ENCODE measurements at places on chromosomes 1 and 21.
A peak's percentile ranks its signal among the peaks of the same experiment; 100 is the strongest.

DNA sequence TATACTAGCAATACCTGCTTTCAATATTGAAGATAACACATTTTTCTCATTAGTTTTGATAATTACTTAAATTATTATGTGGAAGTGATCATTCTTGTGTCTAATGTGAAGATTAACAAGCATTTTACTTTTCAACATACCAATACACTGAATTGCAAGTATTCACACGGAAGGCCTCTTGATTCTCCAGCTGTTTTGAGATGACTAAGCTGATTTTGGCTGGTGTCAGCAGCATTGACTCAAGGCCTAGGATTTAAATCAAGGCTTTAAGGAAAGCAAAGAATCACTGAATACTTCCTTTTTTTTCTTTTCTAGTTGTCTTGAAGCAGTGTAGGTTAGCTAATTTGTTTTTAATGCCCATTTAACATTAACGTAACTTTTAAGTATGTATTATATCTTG, 373.7 kb downstream of the SRGAP2C start:
- no peak for DNase-seq

DNA sequence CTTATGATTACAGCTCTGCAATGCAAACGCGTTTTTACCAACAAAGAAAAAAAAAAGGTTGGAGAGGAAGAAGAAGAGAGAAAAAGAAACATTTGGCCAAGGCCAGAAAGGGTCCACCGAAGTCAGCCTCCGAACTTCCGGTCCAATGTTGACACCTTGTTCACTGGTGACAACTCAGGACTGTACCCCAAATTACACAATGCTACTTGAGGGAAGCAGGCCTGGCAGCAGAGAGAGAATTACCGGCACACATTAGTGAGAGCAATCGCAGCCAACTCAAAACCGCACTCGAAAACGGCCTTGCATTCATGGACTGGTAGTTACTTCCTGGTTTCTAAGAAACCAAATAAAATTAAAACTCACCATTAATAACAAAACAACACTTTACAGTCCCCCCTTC, 652.5 kb downstream of the KIF26B start:
- DNase-seq, result no peak

DNA sequence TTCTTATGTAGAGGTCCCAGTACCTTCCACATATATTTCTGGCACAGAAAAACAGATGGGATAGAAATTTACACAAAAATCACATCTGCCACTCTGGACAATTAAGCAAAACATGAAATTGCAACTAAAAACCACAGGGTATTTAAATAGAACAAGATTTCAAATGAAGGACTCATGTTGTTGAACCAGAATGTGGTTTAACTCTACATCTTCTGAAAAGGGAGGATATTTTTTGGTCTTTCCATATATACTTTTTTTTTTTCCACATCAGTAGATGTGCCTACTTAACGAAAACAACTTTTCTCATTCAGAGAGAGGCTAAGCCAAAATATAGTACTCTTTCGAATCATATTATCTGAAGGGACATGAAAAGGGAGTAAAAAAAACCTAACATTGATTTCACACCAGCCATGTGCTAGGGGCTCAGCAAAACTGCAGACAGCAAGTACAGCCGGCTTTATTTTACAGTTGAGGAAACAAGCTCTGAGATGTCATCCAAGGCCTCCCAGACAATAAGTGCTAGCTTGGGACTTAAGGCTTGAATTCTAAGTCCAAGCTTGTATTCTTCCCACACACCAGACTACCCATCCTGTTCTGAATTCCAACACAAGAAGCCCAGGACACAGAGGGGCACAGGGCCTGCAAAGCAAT, 208.9 kb downstream of the PBX1 start:
- DNase-seq, result no peak

GRCh38 chr1:206634365-206635079, 814 bp upstream of the DYRK3 start:
- peak; percentile 60 for DNase-seq

- DNase-seq, result no peak
These were observed 58.4 kb downstream of the PLXNA2 start for GRCh38 chr1:208185801-208186231.

- DNase-seq, result no peak
These were observed 197.6 kb upstream of the ADAMTS5 start for GRCh38 chr21:27164208-27165177.

GRCh38 chr1:7335224-7335879, 435.7 kb upstream of the VAMP3 start:
- DNase-seq, result no peak

DNA sequence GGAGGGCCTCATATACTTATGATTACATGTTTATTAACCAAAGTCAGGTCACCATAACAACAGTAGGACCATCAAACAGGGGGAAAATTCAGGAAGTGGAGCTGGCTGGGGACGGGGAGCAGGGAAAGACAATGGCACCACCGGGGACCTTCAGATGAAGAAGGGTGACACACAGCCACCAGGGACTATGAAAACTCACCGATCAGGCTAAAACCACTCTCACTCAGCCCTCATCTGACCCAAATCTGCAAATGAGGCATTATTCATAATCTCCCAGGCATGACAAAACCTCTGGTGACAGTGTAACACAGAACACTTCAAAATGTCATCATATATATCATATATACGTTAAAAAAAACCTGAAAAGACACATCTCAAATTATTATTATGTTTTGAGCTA, 11.2 kb downstream of the MKNK1 start:
- DNase-seq, result no peak

DNA sequence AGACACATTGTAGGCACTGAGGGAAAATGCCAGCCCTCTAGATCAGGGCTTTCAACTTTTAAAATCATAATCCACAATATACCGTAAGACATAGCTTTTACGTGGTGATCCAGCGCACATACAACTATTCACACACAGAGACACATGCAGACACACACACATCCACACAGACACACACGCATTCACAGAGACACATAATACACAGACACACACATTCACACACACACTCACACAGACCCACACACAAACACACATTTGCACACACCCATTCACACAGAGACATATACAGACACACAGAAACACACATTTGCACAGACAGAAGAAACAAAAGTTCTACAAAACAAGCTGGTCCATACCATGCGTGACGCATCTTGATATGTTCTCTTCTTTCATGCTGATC, 244.5 kb downstream of the RHOU start:
- no peak for DNase-seq

DNA sequence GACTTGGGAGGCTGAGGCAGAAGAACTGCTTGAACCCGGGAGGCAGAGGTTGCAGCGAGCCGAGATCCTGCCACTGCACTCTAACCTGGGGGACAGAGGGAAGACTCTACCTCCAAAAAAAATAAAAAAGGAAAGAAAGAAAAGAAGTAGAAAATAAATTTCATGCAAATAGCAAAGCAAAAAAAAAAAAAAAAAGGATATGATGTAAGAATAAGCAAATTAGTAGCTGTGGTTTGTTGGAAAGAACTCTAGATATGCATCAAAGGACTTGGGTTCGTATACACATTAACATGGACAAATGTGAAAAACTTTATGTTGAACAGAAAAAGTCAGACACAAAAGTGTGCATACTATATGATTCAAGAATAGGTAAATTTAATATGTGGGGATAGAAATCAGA, 11.9 kb downstream of the WASF2 start:
- no peak for DNase-seq

- no peak for DNase-seq
These were observed 43.3 kb downstream of the COQ8A start for GRCh38 chr1:226983247-226983991.

GRCh38 chr1:11912000-11912399, 14.2 kb downstream of the KIAA2013 start:
- no peak for DNase-seq

- DNase-seq, result no peak
These were observed 8.6 kb downstream of the COL6A1 start for GRCh38 chr21:45990049-45990711.

GRCh38 chr1:160519642-160520435, 3.2 kb downstream of the SLAMF6 start:
- DNase-seq, result no peak

DNA sequence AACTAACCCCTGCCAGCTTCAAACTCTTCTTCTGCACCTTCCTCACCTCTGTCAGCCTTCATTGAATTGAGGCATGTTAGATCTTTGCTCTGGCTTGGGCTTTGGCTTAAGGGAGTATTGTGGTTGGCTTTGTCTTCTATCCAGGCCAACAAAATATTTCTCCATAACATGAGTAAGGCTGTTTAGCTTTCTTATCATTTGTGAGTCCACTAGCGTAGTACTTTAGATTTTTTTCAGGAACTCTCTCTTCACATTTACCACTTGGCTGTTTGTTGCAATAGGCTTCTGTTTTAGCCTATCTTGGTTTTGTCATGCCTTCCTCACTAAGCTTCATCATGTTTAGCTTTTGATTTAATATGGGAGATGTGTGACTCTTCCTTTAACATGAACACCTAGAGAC, 417.5 kb downstream of the NCAM2 start:
- DNase-seq, result no peak

DNA sequence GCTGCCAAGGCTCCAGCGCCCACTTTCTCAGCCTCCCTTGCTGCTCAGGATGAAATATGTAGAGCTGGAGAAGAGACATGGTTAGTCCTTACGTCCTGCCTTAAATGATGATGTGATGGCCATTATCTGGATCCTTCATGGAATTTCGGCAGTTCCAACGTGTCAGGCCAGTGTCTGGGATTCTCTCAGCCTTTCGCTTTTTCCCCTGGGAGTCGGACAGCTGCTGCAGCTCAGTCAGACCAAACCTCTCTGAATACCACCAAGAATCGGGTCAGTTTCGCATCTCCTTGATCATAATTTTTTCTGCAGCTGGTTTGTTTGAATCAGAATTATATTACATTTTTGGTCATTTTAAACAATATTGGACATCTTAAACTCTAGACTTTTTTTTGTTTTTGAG, 22.3 kb upstream of the KLHDC8A start:
- DNase-seq, result no peak

- DNase-seq, result no peak
These were observed 155.0 kb downstream of the OMA1 start for GRCh38 chr1:58391514-58391913.

- DNase-seq, result no peak
These were observed 59.6 kb upstream of the C1orf87 start for GRCh38 chr1:60133000-60133673.

- no peak for DNase-seq
These were observed 3.7 kb downstream of the ATF3 start for GRCh38 chr1:212612041-212612961.

- no peak for DNase-seq
These were observed 330.0 kb downstream of the BARHL2 start for GRCh38 chr1:90386899-90387720.

GRCh38 chr1:221315330-221315729, 426.6 kb downstream of the DUSP10 start:
- DNase-seq, result no peak

GRCh38 chr1:56824938-56825337, 5.7 kb upstream of the FYB2 start:
- no peak for DNase-seq

DNA sequence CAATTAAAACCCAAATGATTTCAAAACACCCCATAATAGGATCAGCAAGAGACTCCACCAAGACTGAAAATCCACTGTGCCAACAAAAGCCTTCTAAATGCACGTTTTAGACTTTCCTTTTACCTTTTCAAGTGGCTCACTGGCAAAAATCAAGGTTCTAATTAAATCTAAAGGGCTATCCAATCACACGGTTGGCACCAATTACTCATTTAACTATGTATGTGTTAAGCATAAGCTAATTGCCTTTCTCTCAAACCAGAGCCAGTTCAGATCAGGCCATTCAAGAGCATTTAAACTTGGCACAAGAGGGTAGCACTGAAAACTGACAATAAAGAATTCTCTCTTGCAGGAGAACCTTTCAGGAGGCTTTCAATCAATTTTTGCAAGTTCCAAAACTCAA, 139.5 kb downstream of the RGS7 start:
- no peak for DNase-seq

- DNase-seq, result no peak
These were observed 552.4 kb upstream of the CHRM3 start for GRCh38 chr1:238833919-238834318.

DNA sequence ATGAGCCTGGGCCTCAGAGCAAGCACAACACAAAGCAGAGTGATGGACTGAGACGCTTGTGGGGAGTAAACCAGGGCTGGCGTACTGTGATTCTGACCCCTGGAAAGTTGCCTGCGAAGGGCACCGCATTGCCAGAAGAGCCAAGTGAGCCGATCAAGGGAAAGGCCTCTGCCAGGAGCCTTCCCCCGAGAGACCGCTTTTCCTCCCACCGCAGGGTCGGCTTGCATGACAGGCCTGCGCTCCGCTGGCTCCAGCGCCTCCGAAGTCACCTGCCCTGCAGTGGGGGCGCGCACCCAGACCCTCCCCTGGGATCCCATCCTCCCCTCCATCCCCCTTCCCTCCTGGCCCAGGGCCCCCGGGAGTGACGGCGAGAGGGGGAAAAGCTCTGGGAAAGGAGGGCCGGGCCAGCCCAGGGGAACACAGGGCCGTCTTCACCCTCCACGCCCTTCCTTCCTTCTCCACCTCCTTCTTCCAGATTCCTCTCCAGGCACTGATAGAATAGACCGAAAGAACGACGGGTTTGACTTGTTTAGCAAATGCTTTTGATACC, 165.0 kb downstream of the TRIM33 start:
- DNase-seq, result no peak

Measured in stimulated activated CD4-positive, alpha-beta T cell treated with anti-CD3 and anti-CD28 coated beads, Interleukin-2, amount 100 ng/mL, for 4 hours (primary cell).